Non-pigmented ciliary epithelial cell (primary cell): ENCODE measurements at places on chromosomes 16 and 17.
A peak's percentile ranks its signal among the peaks of the same experiment; 100 is the strongest.

DNA sequence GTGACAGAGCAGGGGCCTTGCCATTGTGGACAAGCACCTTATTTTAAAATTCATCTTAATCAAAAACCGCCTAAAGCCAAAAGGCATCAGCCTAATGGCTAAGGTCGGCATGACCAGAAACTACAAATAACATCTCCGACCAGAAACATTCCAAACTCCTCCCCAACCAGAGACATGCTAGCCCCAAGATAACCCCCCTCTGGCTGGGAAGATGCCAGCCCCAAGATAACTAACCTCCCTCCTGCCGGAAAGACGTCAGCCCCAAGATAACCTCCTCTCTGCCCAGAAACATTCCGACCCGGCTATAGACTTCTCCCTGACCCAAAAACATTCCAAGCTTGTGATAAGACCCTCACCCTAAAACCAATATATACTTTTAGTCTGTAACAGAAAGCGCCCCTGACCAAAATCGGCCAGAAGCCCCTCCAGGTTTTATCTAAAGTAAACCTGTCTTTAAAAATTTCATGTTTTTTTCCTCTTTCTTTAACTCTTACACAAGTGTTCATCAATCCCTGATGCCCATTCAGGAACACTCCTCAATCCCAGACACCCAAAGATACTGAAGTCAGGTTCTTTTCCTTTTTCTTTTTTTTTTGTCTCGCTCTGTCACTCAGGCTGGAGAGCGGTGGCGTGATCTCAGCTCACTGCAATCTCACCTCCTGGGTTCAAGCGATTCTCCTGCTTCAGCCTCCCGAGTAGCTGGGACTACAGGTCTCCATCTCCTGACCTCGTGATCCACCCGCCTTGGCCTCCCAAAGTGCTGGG is 32.7 kb downstream of the TLE7 start:
- no peak for DNase-seq

GRCh38 chr16:75238132-75238852 is 13.1 kb downstream of the BCAR1 start:
- peak; percentile 48 for DNase-seq

DNA sequence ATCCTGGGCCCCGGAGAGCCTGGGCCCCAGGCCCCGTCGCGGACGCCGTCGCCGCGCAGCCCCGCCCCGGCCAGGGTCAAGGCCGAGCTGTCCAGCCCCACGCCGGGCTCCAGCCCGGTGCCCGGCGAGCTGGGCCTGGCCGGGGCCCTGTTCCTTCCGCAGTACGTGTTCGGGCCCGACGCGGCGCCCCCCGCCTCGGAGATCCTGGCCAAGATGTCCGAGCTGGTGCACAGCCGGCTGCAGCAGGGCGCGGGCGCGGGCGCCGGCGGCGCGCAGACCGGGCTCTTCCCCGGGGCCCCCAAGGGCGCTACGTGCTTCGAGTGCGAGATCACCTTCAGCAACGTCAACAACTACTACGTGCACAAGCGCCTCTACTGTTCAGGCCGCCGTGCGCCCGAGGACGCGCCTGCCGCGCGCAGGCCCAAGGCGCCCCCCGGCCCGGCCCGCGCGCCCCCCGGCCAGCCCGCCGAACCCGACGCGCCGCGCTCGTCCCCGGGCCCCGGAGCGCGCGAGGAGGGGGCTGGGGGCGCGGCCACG is 36.8 kb upstream of the ZC3H18 start:
- no peak for DNase-seq

DNA sequence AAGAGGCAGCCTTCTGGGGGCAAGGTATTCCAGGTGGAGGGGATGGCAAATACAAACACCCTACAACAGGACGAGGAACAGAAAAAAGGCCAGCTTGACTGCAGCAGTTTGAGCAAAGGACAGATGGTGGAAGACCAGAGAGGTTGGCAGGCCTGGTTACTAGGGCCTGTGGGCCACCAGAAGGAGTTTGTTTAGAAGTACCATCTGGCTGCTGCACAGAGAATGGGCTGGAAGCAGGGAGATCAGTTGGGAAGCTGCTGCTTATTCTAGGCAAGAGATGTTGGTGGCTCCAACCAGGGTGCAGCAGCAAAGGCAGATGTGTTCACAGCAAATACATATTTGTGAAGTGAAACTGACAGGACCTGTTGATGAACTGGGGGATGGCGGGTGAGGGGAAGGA is 2.9 kb upstream of the YPEL2 start:
- no peak for DNase-seq

GRCh38 chr16:23863511-23864422 is 28.0 kb downstream of the PRKCB start:
- no peak for DNase-seq

- no peak for DNase-seq
Observed at GRCh38 chr17:77470800-77471733, 330.3 kb downstream of the SEC14L1 start.

- DNase-seq: no peak
Observed at GRCh38 chr16:71479420-71479819, 9.7 kb downstream of the ZNF19 start.
